ENCODE measurements at places on chromosomes 7 and 10. TPM values are rescaled to one million over a fixed set of nuclear protein-coding genes. Genes with fewer than 3 reads are reported as not detected.

The IFIT1B gene
- polyA plus RNA-seq = 0.21 TPM

The VAX1 gene
- polyA plus RNA-seq = not detected

The C10orf53 gene
- 0.08 TPM for polyA plus RNA-seq

The PAX4 gene
- not detected for polyA plus RNA-seq

The ADRA2A gene
- 4.8 TPM for polyA plus RNA-seq

The CCDC172 gene
- not detected for polyA plus RNA-seq

The FAM25A gene
- polyA plus RNA-seq = not detected

The PRTFDC1 gene
- 45.2 TPM for polyA plus RNA-seq

The SOSTDC1 gene
- polyA plus RNA-seq = 63.3 TPM

The SFXN2 gene
- polyA plus RNA-seq = 84.1 TPM

The CDC14C gene
- polyA plus RNA-seq = not detected

The GBX1 gene
- polyA plus RNA-seq = 0.22 TPM

The TAS2R41 gene
- not detected for polyA plus RNA-seq

The CLEC2L gene
- 1.3 TPM for polyA plus RNA-seq

The TRPV5 gene
- 0.65 TPM for polyA plus RNA-seq

The GCK gene
- polyA plus RNA-seq = 4.8 TPM

The SLC39A12 gene
- not detected for polyA plus RNA-seq

The PLXDC2 gene
- 34.1 TPM for polyA plus RNA-seq

The ZNF800 gene
- 20.9 TPM for polyA plus RNA-seq

The EPO gene
- 0.12 TPM for polyA plus RNA-seq

The CBLL1 gene
- 31.2 TPM for polyA plus RNA-seq

The FHIP2A gene
- polyA plus RNA-seq = 35.3 TPM

The PLCE1 gene
- 32.1 TPM for polyA plus RNA-seq

The PPP1R3C gene
- 32.4 TPM for polyA plus RNA-seq

The TBXAS1 gene
- 22.8 TPM for polyA plus RNA-seq

The GRID2IP gene
- 0.54 TPM for polyA plus RNA-seq

The BMPER gene
- 28.1 TPM for polyA plus RNA-seq

The HKDC1 gene
- polyA plus RNA-seq = 14.1 TPM

The OPN1SW gene
- 1.2 TPM for polyA plus RNA-seq

The AKR1D1 gene
- 0.20 TPM for polyA plus RNA-seq

The EEPD1 gene
- polyA plus RNA-seq = 6.7 TPM

The HECW1 gene
- 5.6 TPM for polyA plus RNA-seq

Measured in left renal cortex interstitium (tissue), 4 donors.